ENCODE measurements at places on chromosomes 16 and 17. TPM values are rescaled to one million over a fixed set of nuclear protein-coding genes. Genes with fewer than 3 reads are reported as not detected.

The CCL17 gene
- total RNA-seq: not detected

The LAT gene
- 3.3 TPM for total RNA-seq

The MYH13 gene
- not detected for total RNA-seq

The TPSD1 gene
- not detected for total RNA-seq

DNA sequence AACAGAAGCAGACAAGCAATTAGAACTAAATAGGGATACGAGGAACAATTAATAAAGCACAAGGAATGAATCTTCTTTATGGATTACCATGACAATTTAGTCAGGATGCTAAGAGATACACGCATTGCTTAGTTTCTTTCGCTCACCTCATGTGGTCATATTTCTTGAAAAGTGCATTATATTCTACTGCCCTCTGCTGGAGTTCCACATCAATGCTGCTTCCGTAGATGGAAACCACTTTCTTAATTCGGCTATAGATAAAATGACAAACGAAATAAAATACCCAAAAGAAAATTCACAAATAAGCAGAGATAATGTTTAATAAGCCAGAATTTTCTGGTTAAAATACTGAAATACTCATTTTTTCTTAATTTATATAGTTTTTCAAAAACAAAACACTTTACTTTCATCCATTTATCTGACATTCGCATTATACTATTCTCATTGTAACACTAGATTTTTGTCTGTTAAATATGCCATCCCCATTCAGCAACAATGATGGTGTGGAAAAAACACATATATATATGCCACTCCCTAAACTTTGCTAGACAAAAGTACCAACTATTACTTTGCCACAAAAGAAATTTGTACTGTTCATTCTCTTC lies 22.0 kb upstream of the PHLPP2 start:
- no peak overlapping the region for H3K27ac ChIP-seq
- H3K4me1 ChIP-seq: no peaks in the 10 kb centered on the region
- peaks cover 18% of the 10 kb centered on the region for H3K36me3 ChIP-seq
- no peak overlapping the region for H3K4me3 ChIP-seq
- peak; percentile 26 for DNase-seq

DNA sequence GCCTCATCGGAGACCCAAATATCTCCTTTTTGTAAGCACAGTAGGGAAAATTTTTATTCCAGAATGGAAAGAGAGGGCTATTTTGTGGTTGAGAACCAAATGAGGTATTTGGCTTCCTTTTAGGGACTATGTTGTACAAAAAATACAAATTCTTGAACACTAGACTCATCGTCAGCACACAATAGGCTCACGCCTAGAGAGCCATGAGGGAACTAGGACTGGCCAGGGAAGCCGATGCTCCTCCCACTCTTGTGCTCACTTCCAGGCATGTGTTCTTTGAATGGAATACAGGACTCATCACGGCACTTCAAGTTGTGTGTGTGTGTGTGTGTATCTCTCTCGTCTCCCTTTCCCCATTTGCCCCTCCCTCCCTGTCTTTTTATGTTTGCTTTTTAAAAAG lies 17.8 kb upstream of the BLMH start:
- no peak overlapping the region for H3K27ac ChIP-seq
- H3K36me3 ChIP-seq: no peaks in the 10 kb centered on the region
- no peak for DNase-seq
- H3K4me1 ChIP-seq: no peaks in the 10 kb centered on the region
- peaks cover 2% of the 10 kb centered on the region for H3K27me3 ChIP-seq

DNA sequence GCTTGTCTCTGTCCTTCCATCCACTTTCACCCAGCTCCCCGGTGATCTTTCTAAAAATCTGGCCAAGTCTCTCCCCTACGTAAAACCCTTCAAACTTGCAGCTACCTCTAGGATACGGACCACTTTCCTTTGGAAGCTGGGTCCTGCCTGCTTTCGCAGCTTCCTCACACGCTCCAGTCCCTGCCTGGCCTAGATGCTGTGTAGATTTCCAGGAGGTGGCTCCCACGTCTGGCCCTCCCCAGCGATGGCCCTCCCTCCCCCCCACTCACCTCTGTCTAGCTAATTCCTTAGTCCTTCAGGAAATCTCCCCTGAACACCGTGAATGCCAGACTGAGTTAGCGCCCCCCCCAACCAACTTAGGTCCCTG lies 579 bp upstream of the LRRC59 start:
- no peak overlapping the region for H3K27ac ChIP-seq
- peak overlapping the region; percentile 95 for H3K4me3 ChIP-seq
- no peak for DNase-seq
- peaks cover 7% of the 10 kb centered on the region for H3K4me1 ChIP-seq
- no peaks in the 10 kb centered on the region for H3K27me3 ChIP-seq
- peaks cover 26% of the 10 kb centered on the region for H3K36me3 ChIP-seq

- no peak for DNase-seq
- no peak overlapping the region for H3K27ac ChIP-seq
- H3K36me3 ChIP-seq: peaks cover 8% of the 10 kb centered on the region
- H3K4me3 ChIP-seq: no peak overlapping the region
- 0 out of 2 replicates have a peak, but pooled peaks cover 5% of the 10 kb centered on the region for H3K4me1 ChIP-seq
Observed at GRCh38 chr17:37048811-37049210, 100.1 kb downstream of the AATF start.

- no peaks in the 10 kb centered on the region for H3K36me3 ChIP-seq
- no peaks in the 10 kb centered on the region for H3K27me3 ChIP-seq
- peaks cover 10% of the 10 kb centered on the region for H3K4me1 ChIP-seq
- no peak overlapping the region for H3K4me3 ChIP-seq
Observed at GRCh38 chr17:27408891-27409290, 47.4 kb upstream of the KSR1 start.

DNA sequence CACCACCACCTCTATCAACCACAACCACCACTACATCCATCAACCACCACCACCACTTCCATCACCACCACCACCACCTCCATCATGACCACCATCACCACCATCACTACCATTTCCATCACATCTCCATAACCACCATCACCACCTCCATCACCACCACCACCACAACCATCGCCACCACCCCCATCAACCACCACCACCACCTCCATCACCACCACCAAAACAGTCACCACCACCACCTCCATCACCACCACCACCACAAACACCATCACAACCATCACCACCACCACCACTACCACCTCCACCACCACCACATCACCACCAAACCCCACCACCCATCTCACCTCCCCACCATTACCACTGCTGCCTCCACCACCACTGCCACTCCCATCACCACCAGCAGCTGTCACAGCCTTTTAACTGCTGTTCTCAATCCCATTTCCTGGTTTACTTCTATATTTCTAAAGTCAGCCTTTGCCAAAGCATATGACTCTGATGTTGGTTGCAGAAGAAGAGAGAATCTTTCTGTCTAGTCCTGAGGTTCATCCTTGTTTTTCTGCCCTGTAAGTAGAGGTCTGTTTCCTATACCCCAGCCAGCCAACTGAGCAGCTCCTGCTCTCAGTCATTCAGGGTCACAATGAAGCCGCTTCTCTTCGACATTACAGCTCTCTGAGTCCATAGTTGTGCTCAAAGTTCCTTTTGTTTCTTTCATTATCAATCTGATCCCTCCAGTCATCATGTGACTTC lies 14.0 kb downstream of the MARCHF10 start:
- peaks cover 6% of the 10 kb centered on the region for H3K4me1 ChIP-seq
- H3K36me3 ChIP-seq: no peaks in the 10 kb centered on the region
- H3K27me3 ChIP-seq: no peaks in the 10 kb centered on the region
- DNase-seq: no peak

Measured in HCT116 (cell line).